H1 (cell line): ENCODE measurements at places on chromosomes 13 and 19. TPM values are rescaled to one million over a fixed set of nuclear protein-coding genes. Genes with fewer than 3 reads are reported as not detected.

The KLK2 gene
- not detected in 2 replicates for total RNA-seq

- no peaks in the 10 kb centered on the region for H3K27me3 ChIP-seq
- H3K4me3 ChIP-seq = no peak overlapping the region
- no peaks in the 10 kb centered on the region for H3K36me3 ChIP-seq
- no peaks in the 10 kb centered on the region for H3K4me1 ChIP-seq
- H3K27ac ChIP-seq = no peak overlapping the region
These were observed 446.6 kb downstream of the KLF5 start for GRCh38 chr13:73505376-73505890.

DNA sequence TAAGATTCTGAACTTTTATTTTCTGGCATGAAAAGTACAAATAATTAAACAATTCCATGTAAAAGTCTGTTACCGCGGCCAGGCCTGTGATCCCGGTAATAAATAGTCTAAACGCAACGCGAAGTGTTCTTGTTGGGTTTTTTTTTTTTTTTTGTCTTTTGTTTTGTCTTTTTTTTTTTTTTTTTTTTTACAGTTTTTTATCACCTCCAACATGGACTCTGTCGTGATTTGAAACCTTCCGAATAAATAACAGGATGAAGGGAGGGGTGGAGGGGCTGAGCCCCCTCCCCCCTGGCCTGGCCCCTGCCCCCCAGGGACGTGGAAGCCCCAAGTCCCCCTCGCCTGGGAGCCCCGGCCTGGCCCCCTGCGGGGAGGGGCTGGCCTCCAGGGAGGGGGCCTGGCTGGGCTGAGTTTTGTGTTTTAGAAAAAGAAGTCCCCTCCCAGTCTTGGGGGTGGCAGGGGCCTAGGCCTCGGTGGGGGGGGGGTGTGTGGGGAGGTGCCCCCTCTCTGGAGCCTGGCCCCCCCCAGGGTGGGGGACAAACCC lies 16.0 kb downstream of the PRKCSH start:
- H3K4me1 ChIP-seq = peaks cover 2% of the 10 kb centered on the region
- no peak overlapping the region for H3K4me3 ChIP-seq
- no peak overlapping the region for H3K27ac ChIP-seq
- H3K36me3 ChIP-seq = peaks cover 6% of the 10 kb centered on the region; the same call in 1 of the 2 replicates

DNA sequence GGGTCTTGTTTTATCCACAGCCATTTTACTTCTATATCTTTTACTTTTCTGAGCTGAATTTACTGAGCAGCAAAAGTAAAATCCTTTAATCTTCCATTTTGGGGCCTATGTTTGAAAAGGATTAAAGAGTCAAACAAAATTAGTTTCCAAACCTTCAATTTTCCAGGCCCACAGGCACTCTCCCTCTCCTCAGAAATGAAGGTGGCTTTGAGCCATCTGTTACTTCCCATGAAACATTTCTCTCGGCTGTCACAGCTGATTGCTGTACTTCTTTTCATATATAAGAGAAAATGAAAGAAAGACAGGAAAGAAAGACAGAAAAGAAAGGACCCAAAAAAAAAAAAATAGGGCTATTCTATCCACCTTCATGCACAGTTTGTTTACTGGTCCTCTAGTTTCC lies 194.9 kb downstream of the LACC1 start:
- H3K36me3 ChIP-seq = no peaks in the 10 kb centered on the region
- H3K27ac ChIP-seq = no peak overlapping the region
- no peak overlapping the region for H3K4me3 ChIP-seq
- DNase-seq = no peak
- peaks cover 4% of the 10 kb centered on the region; the same call in 1 of the 2 replicates for H3K4me1 ChIP-seq

- H3K4me3 ChIP-seq = no peak overlapping the region
- no peak for DNase-seq
- H3K27ac ChIP-seq = no peak overlapping the region
- H3K27me3 ChIP-seq = no peaks in the 10 kb centered on the region
These were observed 138.4 kb downstream of the ATP11A start for GRCh38 chr13:112828082-112828699.

- no peak overlapping the region for H3K27ac ChIP-seq
- no peaks in the 10 kb centered on the region for H3K27me3 ChIP-seq
- peaks cover 89% of the 10 kb centered on the region for H3K36me3 ChIP-seq
- peaks cover 21% of the 10 kb centered on the region for H3K4me1 ChIP-seq
- H3K4me3 ChIP-seq = no peak overlapping the region
These were observed 24.5 kb downstream of the SAE1 start for GRCh38 chr19:47155148-47155547.

GRCh38 chr13:36072152-36072935 lies 58.8 kb downstream of the DCLK1 start:
- no peak for DNase-seq
- H3K36me3 ChIP-seq = no peaks in the 10 kb centered on the region
- H3K4me3 ChIP-seq = no peak overlapping the region
- H3K4me1 ChIP-seq = no peaks in the 10 kb centered on the region; the same call in 1 of the 2 replicates
- H3K27me3 ChIP-seq = no peaks in the 10 kb centered on the region
